ENCODE measurements at places on chromosomes 11 and 22. TPM values are rescaled to one million over a fixed set of nuclear protein-coding genes. Genes with fewer than 3 reads are reported as not detected.

The MSANTD4 gene
- total RNA-seq: 28.7 TPM

The CD3G gene
- total RNA-seq: not detected

The ANGPTL5 gene
- 0.39 TPM for total RNA-seq

The CDC42BPG gene
- under 0.01 TPM for total RNA-seq

The KDM4D gene
- total RNA-seq: 0.37 TPM

The KCNJ11 gene
- not detected for total RNA-seq

The PRG2 gene
- total RNA-seq: not detected

The PLEKHB1 gene
- under 0.01 TPM for total RNA-seq

The NPTXR gene
- total RNA-seq: 0.39 TPM

All from subcutaneous preadipocyte (primary cell).